ENCODE measurements at places on chromosomes 12 and 14.

- no peaks in the 10 kb centered on the region for H3K27me3 ChIP-seq
- H3K4me3 ChIP-seq = no peak overlapping the region
- DNase-seq = no peak
- H3K36me3 ChIP-seq = no peaks in the 10 kb centered on the region
- H3K4me1 ChIP-seq = peaks cover 12% of the 10 kb centered on the region
Measured at GRCh38 chr12:51904951-51905470, 2.3 kb upstream of the ACVRL1 start.

- H3K27ac ChIP-seq = no peak overlapping the region
- DNase-seq = no peak
- no peak overlapping the region for H3K4me3 ChIP-seq
- peaks cover 2% of the 10 kb centered on the region for H3K27me3 ChIP-seq
- H3K36me3 ChIP-seq = no peaks in the 10 kb centered on the region
Measured at GRCh38 chr12:120943482-120943881, 34.9 kb upstream of the HNF1A start.

DNA sequence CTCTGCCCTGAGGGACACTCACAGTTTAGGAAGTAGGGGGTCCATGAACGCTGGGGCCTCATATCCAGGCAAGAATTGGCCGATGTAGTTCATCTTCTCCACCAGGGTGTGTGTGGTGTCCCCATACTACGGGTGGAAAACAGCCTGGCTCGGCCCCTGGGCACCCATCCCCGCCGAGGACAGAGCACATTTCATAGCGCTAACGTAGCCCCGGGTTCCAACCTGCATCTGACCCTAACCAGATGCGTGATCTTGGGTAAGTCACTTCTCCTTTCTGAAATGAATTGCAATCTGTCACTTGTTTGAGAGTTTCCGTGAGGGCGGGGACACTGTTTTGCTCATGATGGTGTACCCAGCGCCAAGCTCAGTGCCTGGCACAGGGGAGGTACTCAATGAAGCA is 9.0 kb downstream of the HPD start:
- H3K4me1 ChIP-seq = no peaks in the 10 kb centered on the region
- H3K27ac ChIP-seq = no peak overlapping the region
- H3K4me3 ChIP-seq = no peak overlapping the region
- H3K36me3 ChIP-seq = no peaks in the 10 kb centered on the region
- H3K27me3 ChIP-seq = no peaks in the 10 kb centered on the region

- H3K4me1 ChIP-seq = peaks cover 3% of the 10 kb centered on the region
- no peak overlapping the region for H3K4me3 ChIP-seq
- no peaks in the 10 kb centered on the region for H3K27me3 ChIP-seq
- DNase-seq = peak; percentile 47
- H3K36me3 ChIP-seq = peaks cover 2% of the 10 kb centered on the region
Measured at GRCh38 chr12:92898755-92899154, 30.3 kb downstream of the EEA1 start.

DNA sequence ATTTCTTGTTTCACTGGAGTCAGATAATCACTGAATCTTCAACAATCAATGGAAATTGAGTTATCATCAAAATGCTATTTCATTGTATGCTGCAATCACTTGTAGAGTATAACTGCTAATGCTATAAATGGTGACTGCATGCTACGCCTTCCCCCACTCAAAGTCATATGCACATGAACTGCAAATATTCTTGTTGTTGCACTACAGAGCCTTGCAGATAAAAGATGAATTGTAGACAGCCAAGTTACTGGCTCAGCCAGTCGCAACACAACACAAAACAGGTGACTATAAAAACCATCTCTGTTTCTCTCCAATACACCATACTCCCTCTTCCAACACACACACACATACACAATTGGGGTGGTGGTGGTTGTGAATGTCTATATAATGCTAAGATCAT is 171.0 kb upstream of the HMGA2 start:
- DNase-seq = no peak
- H3K4me1 ChIP-seq = peaks cover 21% of the 10 kb centered on the region
- no peaks in the 10 kb centered on the region for H3K36me3 ChIP-seq
- H3K27ac ChIP-seq = no peak overlapping the region
- H3K4me3 ChIP-seq = no peak overlapping the region

DNA sequence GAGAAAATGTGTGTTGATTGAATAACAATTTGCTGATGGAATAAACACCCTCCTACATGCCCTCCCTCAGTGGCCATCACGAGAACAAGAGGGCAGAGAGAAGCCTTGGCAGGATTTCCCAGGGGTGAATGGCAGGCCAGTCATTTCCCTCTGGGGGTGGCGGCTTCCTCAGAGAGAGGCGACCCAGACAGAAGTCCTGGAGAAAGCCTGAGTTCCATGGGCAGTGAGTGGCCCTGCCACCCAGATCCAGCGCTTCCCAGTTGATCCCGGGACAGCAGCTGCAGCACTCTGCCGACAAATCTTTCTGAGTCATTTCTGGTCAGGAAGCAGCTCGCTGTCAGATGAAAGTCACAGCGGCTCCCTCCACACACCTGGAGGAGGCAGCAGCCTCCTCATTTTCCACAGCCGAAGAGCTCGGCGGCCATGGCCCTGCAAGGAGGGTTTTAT is 123.0 kb downstream of the SCARB1 start:
- no peaks in the 10 kb centered on the region for H3K36me3 ChIP-seq
- no peaks in the 10 kb centered on the region for H3K27me3 ChIP-seq
- DNase-seq = peak; percentile 72
- H3K4me3 ChIP-seq = no peak overlapping the region

DNA sequence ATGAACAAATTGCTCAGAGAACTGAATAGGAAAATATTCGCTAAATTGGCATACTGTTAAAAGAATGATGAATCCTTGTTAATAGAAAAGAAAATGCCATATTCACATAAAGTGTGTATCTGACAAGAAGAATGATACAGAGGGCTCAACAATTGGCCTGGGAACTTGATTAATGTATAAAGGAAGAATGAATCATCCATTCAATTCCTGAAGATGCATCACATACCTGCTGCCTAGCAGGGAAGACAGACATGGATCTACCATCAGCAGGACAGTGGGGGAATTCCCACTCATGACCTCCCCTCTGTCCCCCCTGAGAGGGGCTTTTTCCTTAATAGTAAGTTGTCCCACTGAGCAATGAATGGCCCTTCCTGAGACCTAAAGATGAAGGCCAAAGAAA is 13.5 kb downstream of the PTPN21 start:
- no peak overlapping the region for H3K4me3 ChIP-seq
- no peak overlapping the region for H3K27ac ChIP-seq
- H3K36me3 ChIP-seq = no peaks in the 10 kb centered on the region
- DNase-seq = no peak

DNA sequence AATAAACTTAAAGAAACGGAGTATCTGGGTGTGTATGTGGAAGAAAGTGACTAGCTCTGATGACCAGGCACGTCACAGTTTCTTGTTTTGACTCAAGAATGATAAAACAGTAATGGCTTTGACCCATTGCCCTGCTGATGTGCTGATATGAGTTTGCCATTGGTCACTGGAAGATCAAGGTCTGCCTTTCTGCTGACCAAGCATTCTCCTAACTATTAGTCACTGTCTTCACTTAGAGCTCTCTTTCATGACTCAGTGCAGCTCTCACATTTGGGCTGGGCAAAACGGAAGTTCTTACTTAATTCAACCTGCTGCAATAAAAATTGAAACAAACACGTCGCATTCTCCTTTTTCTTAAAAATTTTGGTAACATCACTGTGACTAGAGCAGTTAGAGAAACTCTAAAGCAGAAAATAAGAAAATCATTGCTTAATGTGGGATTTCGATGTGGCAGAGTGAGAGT is 366.7 kb downstream of the BTG1 start:
- H3K27ac ChIP-seq = peak overlapping the region; percentile 69
- peak; percentile 83 for DNase-seq
- no peak overlapping the region for H3K4me3 ChIP-seq
- no peaks in the 10 kb centered on the region for H3K36me3 ChIP-seq
- H3K4me1 ChIP-seq = peaks cover 7% of the 10 kb centered on the region
- no peaks in the 10 kb centered on the region for H3K27me3 ChIP-seq

GRCh38 chr12:28242129-28242495 is 51.9 kb downstream of the CCDC91 start:
- no peaks in the 10 kb centered on the region for H3K27me3 ChIP-seq
- H3K36me3 ChIP-seq = no peaks in the 10 kb centered on the region
- no peak overlapping the region for H3K27ac ChIP-seq

- H3K4me3 ChIP-seq = no peak overlapping the region
- no peaks in the 10 kb centered on the region for H3K4me1 ChIP-seq
- no peak for DNase-seq
- no peaks in the 10 kb centered on the region for H3K36me3 ChIP-seq
- no peaks in the 10 kb centered on the region for H3K27me3 ChIP-seq
Measured at GRCh38 chr14:73686901-73687300, 27.3 kb downstream of the PNMA1 start.

DNA sequence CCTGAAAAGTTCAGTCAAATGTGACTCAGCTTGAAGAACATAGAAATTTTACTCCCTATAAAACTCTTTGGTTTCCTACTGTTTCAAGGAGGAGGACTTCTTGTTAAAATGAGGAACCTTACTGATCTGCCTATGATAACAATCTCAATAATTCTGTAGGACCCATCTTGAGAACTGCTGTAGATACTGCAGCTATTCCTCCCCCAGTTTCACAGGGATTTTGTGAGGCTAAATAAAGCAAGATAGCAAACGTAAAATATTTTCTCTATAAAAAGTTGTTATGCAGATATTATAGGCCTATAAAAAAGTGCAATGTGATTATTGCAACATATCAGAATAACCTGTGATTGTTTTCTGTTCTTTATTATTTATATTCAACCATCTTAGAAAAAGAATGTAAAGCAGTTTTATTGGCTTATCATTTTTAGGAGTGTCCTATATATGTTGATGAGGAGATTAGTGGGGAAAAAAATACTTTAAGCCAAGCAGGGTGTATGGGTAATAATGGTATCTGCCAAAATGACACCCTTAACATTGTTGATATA is 12.1 kb downstream of the CLEC14A start:
- no peaks in the 10 kb centered on the region for H3K4me1 ChIP-seq
- no peaks in the 10 kb centered on the region for H3K36me3 ChIP-seq
- H3K27ac ChIP-seq = no peak overlapping the region
- DNase-seq = no peak

DNA sequence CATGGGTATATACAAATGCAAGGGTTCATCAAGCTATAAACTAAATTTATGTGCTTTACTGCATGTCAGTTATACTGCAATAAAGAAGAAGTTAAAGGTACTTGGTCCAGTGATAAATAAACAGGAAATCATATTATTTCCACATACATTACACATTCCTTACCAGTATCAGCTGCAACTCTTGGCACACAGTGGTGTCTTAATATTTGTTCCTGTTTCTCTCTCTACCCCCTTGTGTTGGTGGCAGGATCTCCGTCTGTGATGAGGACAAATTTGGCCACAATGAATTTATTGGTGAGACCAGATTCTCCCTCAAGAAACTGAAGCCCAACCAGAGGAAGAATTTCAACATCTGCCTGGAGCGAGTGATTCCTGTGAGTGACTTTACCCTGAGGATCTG is 19.2 kb upstream of the OAS1 start:
- no peaks in the 10 kb centered on the region for H3K36me3 ChIP-seq
- H3K4me1 ChIP-seq = no peaks in the 10 kb centered on the region
- no peak overlapping the region for H3K27ac ChIP-seq
- H3K4me3 ChIP-seq = no peak overlapping the region
- H3K27me3 ChIP-seq = no peaks in the 10 kb centered on the region

GRCh38 chr12:72098622-72099021 is 160.0 kb downstream of the TPH2 start:
- no peaks in the 10 kb centered on the region for H3K4me1 ChIP-seq
- H3K27ac ChIP-seq = no peak overlapping the region
- peak; percentile 4 for DNase-seq
- no peaks in the 10 kb centered on the region for H3K27me3 ChIP-seq

DNA sequence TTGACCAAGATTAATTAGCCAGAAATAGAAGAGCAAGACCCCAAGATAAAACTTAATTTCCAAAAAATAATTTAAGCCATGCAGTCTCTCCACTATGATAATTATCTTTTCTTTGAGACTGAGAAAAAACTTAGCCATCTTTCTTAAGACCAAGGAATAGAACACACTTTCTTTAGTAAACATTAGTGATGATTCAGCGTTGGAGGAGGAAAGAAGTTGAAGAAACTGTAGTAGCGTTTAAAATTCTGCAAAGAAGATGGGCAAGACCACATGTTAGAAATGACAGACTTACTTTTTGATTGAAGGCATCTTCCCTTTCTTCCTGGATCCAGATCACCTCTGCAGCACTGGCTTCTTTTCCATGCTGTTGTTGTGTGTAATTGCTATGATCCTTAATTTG is 124.8 kb upstream of the RASSF8 start:
- peak; percentile 39 for DNase-seq
- H3K27ac ChIP-seq = no peak overlapping the region
- no peak overlapping the region for H3K4me3 ChIP-seq
- no peaks in the 10 kb centered on the region for H3K27me3 ChIP-seq

DNA sequence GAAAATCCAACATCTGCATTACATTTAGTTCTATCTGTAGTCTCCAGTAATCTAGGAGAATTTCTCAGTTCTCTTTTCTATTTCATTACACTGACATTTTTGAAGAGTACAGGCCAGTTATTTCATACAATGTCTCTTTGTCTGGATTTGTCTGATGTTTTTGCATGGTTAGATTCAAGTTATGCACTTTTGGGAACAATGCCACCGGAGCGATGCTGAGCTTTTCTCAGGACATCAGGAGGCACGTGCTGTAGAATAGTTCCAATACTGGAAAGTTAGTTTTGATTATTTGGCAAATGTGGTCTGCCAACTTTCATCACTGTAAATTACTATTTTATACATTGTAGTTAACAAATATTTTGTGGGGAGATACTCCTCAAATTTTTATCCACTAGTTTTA is 43.1 kb downstream of the ALDH1L2 start:
- no peak overlapping the region for H3K27ac ChIP-seq
- H3K4me1 ChIP-seq = no peaks in the 10 kb centered on the region
- DNase-seq = no peak
- no peaks in the 10 kb centered on the region for H3K36me3 ChIP-seq
- no peak overlapping the region for H3K4me3 ChIP-seq
- no peaks in the 10 kb centered on the region for H3K27me3 ChIP-seq

- peaks cover 1% of the 10 kb centered on the region for H3K36me3 ChIP-seq
- H3K4me1 ChIP-seq = no peaks in the 10 kb centered on the region
- no peaks in the 10 kb centered on the region for H3K27me3 ChIP-seq
- H3K27ac ChIP-seq = no peak overlapping the region
- DNase-seq = peak; percentile 25
Measured at GRCh38 chr12:124007826-124008570, 35.0 kb downstream of the ZNF664 start.

DNA sequence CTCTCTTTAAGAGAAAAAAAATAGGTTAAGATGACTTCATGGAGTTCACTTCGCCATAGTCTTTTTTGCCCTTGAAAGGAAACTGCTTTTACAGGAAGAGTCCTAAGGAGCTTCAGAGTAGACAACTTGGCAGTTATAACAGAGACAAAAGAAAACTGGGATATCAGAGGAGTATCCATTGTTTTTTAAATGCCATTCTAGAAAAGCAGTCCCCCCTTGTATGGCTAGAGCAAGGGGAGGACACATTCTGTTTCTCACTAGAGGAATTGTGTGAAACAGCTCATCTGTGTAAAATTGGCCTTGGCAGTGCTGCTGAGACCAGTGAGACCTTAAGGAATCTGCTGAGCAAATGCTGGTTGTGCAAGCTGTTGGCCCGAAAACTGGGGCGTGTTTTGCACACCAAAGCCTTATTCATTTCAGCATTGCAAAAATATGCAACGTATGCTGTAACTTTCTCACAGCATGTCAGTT is 128.0 kb downstream of the GPR135 start:
- peaks cover 15% of the 10 kb centered on the region for H3K4me1 ChIP-seq
- H3K36me3 ChIP-seq = no peaks in the 10 kb centered on the region
- H3K27ac ChIP-seq = peak overlapping the region; percentile 32
- H3K4me3 ChIP-seq = no peak overlapping the region

Measured in fibroblast of lung (primary cell).